ENCODE measurements at places on chromosomes 5 and 9. TPM values are rescaled to one million over a fixed set of nuclear protein-coding genes. Genes with fewer than 3 reads are reported as not detected.
A peak's percentile ranks its signal among the peaks of the same experiment; 100 is the strongest.

The GABRA1 gene
- total RNA-seq, result not detected

The FYB1 gene
- 4.5 TPM for total RNA-seq

DNA sequence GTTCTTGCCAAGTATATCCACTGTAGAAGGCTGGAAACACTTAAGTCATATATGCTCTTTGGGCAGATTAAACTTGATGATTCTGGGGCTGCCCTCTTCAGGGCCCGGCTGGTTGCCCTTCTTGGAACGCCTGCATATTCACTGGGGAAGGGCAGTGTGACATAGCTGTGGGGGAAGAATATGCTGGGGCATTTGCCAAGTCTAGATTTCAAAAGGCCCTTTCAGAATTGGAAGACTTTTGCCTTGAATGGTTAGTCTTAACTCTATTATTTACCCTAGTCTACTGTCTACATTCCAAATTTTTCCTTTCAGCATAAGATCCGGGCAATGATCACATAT lies 161.2 kb upstream of the PITX1 start:
- DNase-seq, result no peak

The HSD17B3 gene
- 1.3 TPM for total RNA-seq

The FBP1 gene
- total RNA-seq, result 0.92 TPM

- DNase-seq, result no peak
Measured at GRCh38 chr5:137115152-137115551, 384.0 kb downstream of the SPOCK1 start.

DNA sequence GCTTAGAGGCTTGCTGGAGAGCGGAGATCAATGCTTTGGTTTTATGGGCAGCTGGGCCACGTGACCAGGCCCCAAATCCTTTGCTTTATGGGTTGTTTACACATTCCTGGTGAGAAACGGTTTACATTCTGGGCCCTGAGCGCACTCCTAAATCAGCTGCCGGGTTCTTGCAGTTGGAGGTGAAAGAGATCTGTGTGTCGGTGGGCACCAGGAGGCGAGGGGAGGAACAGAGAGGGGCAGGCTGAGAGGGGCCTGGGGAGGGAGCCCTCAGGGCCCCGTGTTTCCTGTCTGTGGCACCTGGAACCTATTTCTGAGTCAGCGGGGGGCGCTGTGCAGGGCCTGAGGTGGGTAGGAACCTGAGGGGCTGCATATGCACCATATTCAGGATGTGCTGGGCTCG lies 63.5 kb upstream of the HAND1 start:
- no peak for DNase-seq

- no peak for DNase-seq
Measured at GRCh38 chr9:35432076-35432475, 57.8 kb upstream of the RUSC2 start.

GRCh38 chr9:120928483-120929228 lies 2.1 kb upstream of the TRAF1 start:
- peak; percentile 92 for DNase-seq

GRCh38 chr5:109830955-109831502 lies 141.3 kb downstream of the MAN2A1 start:
- DNase-seq, result no peak

The LNPEP gene
- total RNA-seq, result 61.4 TPM

The CDH10 gene
- total RNA-seq, result not detected

GRCh38 chr5:158463938-158464337 lies 605.0 kb upstream of the CLINT1 start:
- no peak for DNase-seq

GRCh38 chr5:128341056-128341455 lies 197.0 kb downstream of the FBN2 start:
- DNase-seq, result no peak

The MCIDAS gene
- total RNA-seq, result not detected

DNA sequence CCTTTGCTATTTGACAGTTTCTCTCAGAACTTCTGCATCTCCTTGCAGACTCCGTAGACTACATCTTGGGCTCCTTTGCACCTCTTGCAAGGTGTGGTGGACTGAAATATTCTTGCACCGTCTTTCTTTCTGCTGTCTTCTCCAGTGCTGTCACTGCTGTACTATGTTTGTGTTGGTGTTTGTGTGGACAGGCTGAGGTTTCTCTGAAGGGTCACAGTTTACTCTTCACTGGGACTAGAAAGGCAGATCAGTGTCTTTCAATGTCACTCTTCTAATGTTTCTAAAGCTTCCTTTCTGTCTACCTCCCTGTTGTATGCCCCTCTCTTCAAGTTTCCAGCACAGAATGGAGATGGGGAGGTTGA lies 410.0 kb upstream of the CD180 start:
- DNase-seq, result no peak

The SET gene
- 212 TPM for total RNA-seq

DNA sequence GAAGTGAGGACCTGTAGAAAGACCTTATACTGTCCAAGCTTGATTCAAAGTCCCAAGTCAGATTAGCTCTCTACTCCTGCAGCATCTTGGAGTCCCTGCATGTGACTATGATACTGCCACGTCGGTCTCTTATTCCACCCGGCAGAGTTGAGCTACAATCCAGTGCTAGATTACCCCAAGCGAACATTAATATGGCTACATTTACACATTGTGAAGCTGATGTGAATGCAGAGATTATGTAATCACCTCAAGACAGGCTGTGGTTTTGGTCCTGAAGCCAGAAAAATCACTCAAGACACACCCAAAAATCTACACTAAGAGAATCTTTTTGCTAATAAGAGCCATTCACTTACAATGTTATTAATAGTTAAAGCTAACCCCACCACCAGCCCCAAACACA lies 116.7 kb downstream of the GNA14 start:
- no peak for DNase-seq

DNA sequence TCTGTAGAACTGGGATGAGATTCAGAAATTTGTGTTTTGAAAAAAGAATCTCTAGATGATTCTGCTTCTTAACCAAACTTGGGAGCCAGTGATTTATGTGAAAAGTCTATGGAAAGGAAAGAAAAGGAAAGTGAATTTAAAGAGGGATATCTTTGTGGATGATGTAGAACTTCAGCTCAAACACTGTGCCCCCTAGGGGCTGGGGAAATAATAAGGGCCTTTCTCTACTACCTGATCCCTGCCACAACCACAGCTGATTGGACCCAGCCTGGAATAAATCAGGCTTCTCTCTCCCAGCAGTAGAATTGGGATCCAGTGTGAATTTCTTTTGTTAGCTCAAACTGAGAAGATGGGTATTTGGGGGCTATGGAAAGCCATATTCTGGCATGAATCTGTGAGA lies 155.0 kb downstream of the PRELID2 start:
- DNase-seq, result no peak

The PCDH1 gene
- 16.9 TPM for total RNA-seq

DNA sequence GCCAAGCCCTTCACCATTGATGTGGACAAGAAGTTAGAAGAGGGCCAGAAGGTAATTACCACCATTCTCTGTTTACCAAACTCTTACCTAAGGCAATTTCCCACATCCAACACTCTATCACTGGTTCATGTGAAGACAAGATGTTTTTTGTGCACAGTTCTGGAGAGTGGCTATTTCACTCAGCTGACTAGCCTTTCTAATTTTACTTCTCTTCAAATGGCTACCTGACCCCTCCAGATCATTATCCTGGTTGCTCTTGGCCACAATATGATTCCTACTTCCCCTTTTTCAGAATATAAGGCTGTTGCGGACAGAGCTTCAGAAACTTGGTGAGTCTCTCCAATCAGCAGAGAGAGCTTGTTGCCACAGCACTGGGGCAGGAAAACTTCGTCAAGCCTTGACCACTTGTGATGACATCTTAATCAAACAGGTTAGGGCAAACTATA lies 7.1 kb downstream of the KIF20A start:
- DNase-seq, result no peak

GRCh38 chr5:103389846-103390245 lies 131.3 kb downstream of the MACIR start:
- no peak for DNase-seq

Data from cardiac septum (tissue), 1 donor.